ENCODE measurements at places on chromosomes 7 and 10. TPM values are rescaled to one million over a fixed set of nuclear protein-coding genes. Genes with fewer than 3 reads are reported as not detected.

The ARHGAP22 gene
- 1.7 TPM for polyA plus RNA-seq

- DNase-seq = no peak
Observed at GRCh38 chr10:51878695-51879094, 179.3 kb upstream of the CSTF2T start.

- DNase-seq = no peak
Observed at GRCh38 chr10:59126261-59126660, 50.2 kb upstream of the PHYHIPL start.

DNA sequence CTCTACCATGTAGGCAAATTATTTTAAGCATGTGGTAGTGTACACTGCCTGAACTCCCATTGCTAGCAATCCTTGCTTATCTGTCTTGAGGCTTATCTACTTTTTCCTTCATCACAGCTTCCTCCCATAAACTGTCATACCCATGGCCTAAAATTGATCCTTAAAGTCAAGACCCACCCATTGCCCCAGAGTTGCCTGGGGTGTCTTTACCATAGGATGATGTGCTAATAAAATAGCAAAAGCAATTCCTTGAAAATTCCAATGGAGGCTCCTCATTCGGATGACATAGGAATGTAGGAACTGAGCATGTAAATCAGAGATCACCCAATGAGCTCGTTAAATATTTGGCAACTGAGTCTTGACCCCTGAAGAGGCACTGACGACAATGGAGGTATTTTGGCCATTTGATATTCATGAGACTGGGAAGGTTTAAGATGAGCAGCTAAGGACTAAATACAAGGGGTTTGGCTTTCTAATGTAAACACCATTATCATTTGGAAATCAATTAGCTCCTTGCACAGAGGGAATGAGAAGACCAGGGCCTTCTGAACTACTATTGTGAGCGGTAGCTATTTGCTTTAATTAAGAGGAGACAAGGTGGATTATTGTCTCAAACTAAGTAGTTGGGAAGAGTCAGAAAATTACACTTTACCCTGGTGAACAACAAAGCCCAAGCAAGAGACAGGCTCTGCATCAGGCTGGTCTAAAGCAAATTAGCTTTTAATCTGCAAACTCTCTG is 234.9 kb downstream of the GATA3 start:
- no peak for DNase-seq

- DNase-seq = peak; percentile 57
Observed at GRCh38 chr10:71729161-71729636, 9.6 kb upstream of the C10orf105 start.

Data from renal pelvis (tissue), 12 donors.